ENCODE measurements at places on chromosomes 12 and 14. TPM values are rescaled to one million over a fixed set of nuclear protein-coding genes. Genes with fewer than 3 reads are reported as not detected.
A peak's percentile ranks its signal among the peaks of the same experiment; 100 is the strongest.

FOXG1 gene
- total RNA-seq: not detected

EEF1AKMT3 gene
- total RNA-seq: 3.5 TPM

GRCh38 chr12:8544295-8544694 is 3.6 kb upstream of the CLEC4E start:
- DNase-seq: peak; percentile 62

GRCh38 chr14:105086833-105087307 is 21.6 kb upstream of the GPR132 start:
- DNase-seq: peak; percentile 74

C3AR1 gene
- 2.0 TPM for total RNA-seq

AQP6 gene
- total RNA-seq: not detected

GRCh38 chr12:19431407-19432308 is 7.6 kb upstream of the AEBP2 start:
- DNase-seq: no peak

GALC gene
- 12.4 TPM for total RNA-seq

Data from CD8-positive, alpha-beta memory T cell (primary cell).